ENCODE measurements at places on chromosomes 6 and 20.

- DNase-seq = no peak
These were observed 562.8 kb upstream of the BTBD3 start for GRCh38 chr20:11354846-11355245.

DNA sequence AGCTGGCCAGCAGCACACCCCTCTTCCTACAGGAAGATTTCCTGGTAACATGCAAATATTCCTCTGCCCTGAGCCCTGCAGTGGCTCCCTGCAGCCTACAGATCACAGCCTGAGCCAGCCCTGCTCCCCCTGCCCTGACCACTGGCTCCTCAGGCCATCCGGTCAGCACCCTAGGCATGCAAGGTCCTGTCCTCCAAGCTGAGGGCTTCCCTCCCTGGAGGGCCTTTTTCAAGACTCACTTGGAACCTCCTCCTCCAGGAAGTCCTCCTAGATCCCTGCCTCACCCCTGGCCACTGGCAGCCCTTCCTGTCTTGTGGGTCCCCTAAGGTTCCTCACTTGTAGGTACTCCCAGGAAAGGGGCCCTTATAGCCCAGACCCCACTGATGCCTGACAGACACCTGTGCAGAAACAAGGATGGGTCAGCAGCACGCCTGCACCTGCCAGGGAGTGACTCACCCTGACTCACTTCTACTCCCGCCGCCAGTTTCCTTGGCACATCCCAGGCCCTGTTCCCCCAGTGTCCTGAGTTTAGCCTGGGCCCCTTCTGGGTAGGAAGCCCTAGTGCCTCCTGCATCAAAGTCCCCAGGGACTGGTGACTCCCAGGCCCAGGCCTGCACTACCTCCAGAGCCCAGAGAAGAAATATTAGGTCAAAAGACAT, 3.2 kb downstream of the SLC4A11 start:
- no peak for DNase-seq

DNA sequence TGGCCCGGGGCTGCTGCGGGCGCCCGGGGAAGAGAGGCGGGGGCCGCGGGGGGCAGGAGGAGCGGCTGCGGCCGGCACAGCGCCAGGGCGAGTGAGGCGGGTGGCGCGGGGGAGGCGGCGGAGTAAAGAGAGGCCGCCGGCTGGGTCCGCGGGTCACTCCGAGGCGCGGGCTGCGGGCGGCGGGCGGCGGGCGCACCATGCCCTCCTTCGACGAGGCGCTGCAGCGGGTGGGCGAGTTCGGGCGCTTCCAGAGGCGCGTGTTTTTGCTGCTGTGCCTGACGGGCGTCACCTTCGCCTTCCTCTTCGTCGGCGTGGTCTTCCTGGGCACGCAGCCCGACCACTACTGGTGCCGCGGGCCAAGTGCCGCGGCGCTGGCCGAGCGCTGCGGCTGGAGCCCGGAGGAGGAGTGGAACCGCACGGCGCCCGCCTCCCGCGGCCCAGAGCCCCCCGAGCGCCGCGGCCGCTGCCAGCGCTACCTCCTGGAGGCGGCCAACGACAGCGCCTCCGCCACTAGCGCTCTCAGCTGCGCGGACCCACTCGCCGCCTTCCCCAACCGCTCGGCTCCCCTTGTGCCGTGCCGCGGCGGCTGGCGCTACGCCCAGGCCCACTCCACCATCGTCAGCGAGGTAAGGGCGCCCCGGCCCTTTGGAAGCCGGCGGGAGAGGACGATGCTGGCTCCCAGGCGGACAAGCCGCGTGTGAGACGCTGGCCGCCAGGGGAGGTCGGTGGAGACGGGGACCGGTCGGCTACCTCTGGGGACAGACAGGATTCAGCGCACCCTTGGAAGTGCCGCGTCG, at the start of gene SLC22A3:
SLC22A3 (plus strand) TSS at position 156 of the 797 bp plus-strand sequence; CDS start at position 198, 42 bp downstream.
- DNase-seq = no peak

DNA sequence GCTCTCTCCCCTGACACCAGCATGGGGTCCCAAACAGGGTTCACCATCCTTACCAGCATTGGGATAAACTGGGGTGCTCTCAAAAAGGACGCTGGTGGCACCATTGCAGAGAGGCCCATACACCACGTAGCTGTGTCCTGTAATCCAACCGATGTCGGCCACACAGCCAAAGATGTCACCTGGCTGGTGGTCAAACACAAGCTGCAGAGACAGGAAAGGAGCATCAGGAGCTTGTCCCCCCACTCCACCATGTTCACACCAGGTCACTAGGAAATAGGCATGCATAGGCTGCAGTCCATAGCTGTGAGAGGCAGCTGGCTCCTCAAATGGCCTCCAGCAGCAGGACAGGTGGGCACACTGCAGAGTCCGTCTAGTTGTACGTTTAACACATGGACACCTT, 28.8 kb upstream of the APMAP start:
- no peak for DNase-seq

GRCh38 chr6:79065232-79065631, 12.8 kb downstream of the PHIP start:
- DNase-seq = no peak

GRCh38 chr6:39816747-39817146, 24.6 kb downstream of the DAAM2 start:
- no peak for DNase-seq

Measured in stimulated activated CD8-positive, alpha-beta memory T cell treated with anti-CD3 and anti-CD28 coated beads, Interleukin-15, amount 100 ng/mL, for 1 hour (primary cell).